ENCODE measurements at places on chromosomes 2 and 18.

DNA sequence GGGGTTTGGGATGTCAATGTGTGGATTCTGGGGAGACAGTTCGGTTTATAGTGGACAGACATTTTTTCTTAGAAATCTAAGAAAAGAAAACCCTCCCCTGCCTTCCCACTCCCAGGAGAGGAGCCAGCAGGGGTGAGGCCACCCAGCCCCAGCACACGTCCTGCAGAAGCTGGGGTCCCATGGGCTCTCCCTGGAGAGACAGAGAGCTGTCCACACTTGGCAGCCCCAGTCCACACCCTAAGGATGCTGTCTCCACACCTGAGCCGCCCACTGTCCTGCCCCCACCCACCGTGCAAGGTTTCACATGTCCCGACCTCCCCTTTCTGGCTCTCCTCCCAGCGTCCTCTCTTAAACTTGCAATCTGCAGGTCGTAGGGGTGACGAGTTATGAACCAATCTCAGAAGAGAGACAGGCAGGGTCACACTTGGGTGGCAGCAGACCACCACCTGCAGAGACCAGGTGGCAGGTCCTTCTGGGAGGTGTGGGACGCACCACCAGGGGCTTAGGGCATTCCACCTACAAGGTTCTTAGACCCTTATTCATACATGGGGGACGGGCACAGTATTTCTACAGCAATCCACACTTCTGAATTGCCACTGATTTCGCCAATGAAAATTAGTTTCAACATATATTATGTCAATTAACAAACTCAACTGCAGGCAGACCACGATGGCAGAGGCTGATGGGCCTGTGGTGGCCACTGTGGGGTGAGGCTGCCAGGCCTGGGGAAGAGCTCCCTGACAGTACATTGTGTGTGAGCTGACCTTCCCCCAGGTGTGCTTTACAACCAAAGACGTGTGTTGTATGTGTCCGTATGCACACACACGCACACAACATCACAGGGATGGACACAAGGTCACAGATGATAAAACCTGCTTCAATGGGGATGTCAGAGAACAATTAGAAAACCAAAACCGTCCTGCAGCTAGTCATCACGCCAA lies 158.5 kb downstream of the TPO start:
- no peak for DNase-seq

- no peak for DNase-seq
Observed at GRCh38 chr2:227025510-227025909, 138.5 kb downstream of the COL4A4 start.

DNA sequence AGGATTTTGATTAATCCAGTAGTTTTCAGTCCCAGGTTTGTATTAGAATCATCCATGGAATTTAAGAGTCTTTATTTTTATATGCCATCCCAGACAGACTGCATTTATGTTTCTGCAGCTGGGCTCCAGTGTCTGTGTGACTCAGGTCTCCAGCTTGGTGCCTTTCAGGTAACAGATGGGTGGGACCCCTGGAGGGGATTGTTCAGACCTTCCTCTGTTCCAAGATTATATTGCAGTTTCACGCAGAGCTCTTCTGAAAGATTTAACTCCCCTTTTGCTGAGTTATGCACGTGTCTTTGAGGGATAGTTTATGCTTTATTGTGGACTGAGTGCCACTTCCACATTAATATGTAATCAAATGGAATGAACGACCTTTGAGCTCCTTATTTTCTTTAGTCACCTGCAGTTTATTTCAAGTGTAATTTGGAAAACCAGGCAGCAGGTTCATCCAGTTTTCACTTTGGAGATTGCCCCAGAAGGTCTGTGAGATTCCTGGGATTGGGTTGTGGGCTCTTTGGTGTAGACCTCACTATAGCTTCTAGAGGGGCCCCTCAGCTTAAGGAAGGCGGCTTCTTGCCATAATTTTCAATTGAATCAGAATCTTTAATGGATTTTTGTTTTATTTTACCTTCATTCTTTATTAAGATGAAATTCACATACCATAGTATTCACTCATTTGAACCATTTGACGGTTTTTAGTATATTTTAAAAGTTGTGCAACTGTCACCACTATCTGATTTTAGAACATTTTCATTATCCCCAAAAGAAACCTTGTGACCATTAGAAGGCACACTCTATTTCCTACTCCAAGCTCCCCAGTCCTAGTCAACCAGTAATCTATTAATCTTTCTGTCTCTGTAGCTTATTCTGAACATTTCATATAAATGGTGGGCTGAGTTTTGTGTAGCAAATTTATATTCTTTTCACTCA lies 135.0 kb downstream of the WDSUB1 start:
- no peak for DNase-seq

- no peak for DNase-seq
Observed at GRCh38 chr2:75994759-75995158, 284.0 kb upstream of the GCFC2 start.

DNA sequence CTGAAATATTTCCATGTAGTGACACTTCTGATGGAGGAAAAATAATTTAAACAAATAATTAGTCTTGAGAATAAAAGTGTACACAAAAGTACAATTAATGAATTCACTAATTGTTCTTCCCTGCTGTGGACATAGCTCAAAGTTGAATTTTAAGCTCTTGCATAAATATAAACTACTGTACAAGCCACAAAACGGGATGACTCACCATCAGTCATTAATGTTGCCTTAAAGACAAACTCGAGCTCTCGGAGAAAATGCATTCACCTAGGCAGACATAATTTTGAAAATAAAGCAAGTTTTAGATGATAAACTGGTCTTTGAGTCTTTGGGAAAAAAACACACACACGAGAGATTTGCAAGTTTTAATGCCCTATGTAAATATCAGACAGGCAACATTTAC lies 436.4 kb downstream of the ZNF521 start:
- DNase-seq, result no peak

DNA sequence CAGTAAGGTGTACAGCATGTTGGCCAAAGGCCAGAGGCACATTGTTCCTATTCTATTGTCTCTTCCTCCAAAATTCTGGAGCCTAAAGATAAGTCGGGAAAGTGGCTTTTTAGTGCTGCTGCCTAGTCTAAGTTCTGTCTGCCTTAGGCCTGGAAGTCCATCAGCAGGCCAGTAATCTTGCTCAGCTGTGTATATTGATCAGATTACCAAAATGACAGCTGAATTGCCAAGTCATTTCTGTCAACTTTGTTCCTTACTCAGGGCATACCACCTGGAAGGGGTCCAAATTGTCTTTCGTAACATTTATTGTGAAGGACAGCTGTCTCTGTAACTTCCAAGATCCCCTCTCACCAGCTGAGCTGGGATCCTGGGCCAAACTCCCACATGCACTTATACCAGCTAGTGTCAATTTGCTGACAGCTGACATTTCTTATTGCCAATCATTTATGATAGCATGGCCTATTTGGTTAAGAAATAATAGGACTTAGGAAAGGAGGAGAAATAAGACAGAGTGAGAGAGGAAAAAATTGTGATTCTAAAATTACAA lies 116.8 kb upstream of the FSHR start:
- no peak for DNase-seq

DNA sequence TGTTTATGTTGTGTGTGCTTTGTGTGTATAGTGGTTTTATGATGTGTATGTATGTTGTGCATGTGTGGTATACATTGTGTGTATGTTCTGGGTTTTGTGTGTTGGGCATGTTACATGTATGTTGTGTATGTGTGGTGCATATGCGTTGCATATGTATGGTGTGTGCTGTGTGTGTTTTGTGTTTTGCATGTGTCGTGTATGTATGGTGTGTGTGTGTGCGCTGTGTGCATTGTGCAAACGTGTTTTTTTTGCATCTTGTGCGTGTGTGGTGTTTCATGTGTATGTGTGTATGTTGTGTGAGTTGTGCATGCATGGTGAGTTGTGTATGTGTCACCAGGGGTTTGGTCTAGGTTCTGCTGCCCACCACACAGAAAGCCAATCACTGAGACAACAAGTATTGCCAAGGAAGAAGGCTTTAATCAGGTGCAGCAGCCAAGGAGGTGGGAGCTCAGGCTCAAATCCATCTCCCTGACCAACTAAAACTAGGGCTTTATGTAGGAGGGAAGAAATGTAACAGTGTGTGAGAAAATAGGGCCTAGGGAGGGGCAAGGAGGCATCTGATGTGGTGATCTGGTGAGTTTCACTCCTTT lies 115.7 kb downstream of the FAM168B start:
- DNase-seq, result no peak

DNA sequence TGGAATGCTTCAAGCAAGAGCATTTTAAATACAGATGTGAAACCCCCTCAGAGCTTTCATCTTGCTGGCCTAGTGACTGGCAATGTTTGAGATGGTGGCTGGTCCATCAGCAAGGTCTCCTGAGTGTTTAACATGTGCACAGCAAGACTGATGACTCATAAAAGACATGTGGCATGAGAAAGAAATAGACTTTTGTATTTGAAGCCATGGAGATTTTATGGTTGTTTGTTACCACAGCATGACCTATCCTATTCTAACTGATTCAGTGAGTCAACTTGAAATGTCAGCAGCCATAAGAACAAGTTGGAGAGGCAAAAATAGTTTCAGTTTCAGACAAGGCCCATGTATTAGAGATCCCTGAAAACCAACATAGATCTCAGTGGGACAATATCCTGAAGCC lies 154.7 kb upstream of the LYPD1 start:
- no peak for DNase-seq

- no peak for DNase-seq
Observed at GRCh38 chr2:168566974-168567665, 111.0 kb downstream of the CERS6 start.

DNA sequence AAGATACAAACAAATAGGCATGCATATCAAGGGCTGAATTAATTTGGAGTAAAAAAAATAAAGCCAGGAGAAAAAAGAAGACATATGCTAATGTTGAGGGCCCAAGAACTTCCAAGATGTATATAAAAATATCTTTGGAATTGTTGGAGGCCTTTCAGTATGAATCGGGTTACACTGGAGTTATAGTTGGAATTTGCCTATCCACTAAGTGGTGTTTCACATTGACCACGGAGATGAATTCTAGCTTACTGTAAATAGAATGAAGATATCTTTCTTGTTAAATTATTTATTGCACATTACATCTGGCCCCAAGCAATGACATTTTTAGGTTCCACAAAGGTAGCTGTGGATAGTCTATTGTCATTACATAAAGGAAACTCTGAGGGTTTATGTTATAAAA lies 38.5 kb upstream of the TRIB2 start:
- no peak for DNase-seq

DNA sequence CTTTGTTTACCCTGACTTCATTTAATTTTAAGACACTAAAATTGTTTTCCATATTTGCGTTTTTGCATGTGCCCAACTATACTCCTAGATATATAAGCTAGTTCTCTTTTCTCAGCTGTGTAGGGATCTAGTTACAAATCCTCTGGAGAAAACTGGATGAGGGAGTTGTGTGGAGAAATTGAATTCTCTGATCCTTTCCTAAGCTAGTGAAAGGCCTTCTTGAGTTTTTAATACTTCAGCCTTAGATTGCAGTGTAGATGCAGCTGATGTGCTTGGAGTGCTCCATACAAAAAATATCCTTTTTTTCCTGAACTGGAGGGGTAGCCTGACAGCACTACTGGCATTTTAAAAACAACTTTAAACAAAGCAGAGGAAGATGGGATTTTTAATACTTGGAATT lies 8.6 kb upstream of the MTX2 start:
- no peak for DNase-seq

GRCh38 chr18:59249199-59249774 lies 24.0 kb downstream of the RAX start:
- peak; percentile 62 for DNase-seq

DNA sequence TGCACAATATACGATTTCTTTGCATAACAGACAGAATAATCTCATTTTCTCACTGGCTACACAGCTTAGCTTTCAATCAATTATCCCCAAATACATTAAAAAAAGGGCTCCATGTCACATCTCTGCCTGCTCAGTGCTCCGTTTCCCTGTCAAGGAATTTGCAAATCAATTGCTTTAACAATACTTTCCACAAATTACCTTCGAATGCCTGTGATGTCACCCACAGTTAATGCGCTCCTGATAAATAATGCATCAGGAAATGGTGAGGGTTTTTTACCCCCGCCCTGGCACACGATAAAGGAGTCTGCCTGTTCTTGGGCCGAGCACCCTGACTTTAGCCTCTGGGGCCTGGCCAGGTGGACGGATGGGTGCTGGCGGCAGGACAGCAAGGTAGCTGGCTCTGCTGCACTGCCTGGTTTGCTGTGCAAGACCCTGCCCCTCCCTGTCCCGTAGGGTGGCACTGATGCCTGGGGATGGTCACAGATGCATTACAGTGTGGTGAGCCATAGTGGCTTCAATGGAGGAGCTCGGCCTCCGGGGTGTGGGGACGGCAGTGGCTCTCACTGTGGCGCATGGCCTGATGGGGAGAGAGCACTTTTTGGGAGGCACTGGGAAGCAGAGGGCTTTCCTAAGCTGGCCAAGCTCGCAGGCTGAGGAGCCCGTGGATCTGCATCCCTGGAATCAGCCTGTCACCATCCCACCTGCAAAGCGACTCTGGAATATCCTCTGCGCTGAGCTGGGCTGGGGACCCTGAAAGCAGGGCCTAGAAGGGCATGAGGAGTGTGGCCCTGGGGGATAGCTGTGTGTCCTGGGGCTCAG lies 88.3 kb upstream of the HS6ST1 start:
- DNase-seq, result no peak

DNA sequence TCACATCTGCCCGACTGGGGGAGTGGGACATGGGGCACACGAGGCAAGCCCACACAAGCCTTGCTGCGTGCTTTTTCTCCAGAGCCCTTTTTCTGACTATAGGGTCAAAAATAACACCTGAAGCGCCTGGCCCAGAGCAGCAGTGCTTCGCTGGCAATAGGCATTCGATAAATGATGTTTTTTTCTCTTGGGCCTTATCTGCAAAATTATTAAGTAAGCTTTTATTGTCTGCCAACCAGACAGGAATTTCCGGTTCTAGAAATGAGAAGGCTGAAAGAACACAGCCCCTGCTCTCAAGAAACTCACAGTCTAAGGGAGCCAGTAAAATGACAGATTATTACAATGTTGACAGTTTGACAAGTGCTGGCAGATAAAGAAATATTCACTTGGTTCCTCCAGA lies 2.7 kb upstream of the TMBIM1 start:
- no peak for DNase-seq

- DNase-seq, result no peak
Observed at GRCh38 chr2:157809212-157809611, 66.9 kb downstream of the ACVR1 start.

DNA sequence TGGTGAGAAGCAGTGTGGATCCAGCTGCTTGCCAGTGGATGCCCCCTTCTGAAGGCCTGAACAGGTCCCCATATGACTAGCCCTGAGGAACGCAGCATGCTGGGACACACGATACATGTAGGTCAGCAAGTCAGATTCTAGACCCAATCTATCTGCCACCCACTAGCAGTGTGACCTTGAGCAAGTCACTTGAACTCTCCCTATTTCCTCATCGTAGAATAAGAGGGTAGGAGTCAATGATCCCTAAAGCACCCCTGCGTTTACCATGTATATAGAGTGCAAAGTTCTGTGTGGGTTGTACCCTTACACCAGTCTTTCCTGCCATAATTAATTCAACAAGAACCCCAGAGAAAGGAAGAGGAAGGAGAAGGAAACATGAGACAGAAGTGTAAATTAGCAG lies 123.7 kb downstream of the GALNT14 start:
- no peak for DNase-seq

GRCh38 chr2:236677368-236677767 lies 107.7 kb downstream of the ACKR3 start:
- DNase-seq, result no peak
